ENCODE measurements at places on chromosomes 11 and 22.
A peak's percentile ranks its signal among the peaks of the same experiment; 100 is the strongest.

DNA sequence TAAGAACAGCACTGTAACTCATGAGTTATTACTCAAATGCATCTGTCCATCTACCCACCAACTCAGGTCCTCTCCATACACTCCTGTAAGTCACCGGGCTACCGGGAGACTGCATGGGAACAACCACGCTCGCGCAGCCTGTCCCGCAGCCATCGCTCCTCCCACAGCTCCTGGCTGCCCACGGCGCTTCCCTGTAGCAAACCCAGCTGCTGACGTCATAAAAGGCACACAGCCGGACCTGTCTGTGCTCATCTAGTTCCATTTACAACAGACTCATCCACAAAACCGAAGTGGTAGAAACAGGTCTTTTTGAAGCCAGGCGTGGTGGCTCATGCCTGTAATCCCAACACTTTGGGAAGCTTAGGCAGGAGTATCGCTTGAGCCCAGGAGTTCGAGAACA lies 23.4 kb upstream of the PACSIN2 start:
- DNase-seq = no peak

- DNase-seq = no peak
These were observed 6.2 kb downstream of the TEAD1 start for GRCh38 chr11:12680246-12680939.

- DNase-seq = no peak
These were observed 107.3 kb downstream of the ETS1 start for GRCh38 chr11:128480066-128480465.

GRCh38 chr22:33851821-33852384 lies 68.4 kb downstream of the LARGE1 start:
- DNase-seq = no peak

GRCh38 chr11:35924811-35925210 lies 19.1 kb upstream of the LDLRAD3 start:
- DNase-seq = no peak

DNA sequence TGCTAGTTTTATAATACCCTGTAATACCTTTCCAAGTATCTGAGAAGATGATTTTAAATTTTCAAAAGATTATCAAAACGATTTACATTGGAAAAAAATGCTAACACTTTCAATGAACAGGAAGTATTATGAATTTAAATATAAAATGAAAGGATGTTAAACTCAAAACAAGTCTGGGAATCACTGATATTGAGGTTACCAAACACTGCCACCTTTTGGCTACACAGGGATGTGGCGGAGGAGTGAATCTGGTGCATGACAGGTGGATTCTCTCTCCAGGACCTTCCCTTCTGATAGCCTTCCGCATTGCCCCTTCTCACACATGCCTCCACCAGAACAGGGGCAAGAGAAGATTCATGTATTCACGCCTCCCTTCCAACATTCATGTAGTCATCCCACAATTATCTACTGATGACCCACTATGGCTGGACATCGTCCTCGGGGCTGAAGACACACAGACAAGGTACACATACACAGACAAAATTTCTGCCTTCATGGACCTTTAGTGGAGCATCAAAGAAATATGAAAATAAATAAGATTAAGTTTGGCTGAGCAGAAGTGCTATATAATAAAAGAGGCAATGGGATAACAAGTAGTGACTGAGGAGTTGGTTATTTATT lies 34.7 kb downstream of the ATG16L2 start:
- DNase-seq = no peak

DNA sequence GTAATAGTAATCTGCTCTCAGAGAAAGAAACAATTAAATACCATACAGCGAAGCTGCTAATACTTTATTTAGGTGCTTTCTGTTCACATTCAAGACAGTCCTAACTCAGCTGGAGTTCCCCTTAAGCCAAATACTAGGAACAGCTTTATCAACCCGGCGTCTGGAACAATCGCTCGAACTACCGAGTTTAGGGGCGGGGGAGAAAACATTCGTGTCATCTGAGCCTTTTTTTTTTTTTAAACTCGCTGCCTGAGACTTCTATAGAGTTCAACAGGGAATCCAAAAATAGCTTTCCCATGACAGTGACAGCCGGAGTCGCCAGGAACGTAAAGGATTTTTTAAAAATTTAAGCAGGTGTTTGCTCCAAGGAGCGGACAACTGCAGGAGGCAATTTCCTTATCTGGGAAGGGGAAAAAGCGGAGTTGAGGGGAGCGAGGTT lies 852 bp downstream of the TRAF6 start:
- DNase-seq = no peak

DNA sequence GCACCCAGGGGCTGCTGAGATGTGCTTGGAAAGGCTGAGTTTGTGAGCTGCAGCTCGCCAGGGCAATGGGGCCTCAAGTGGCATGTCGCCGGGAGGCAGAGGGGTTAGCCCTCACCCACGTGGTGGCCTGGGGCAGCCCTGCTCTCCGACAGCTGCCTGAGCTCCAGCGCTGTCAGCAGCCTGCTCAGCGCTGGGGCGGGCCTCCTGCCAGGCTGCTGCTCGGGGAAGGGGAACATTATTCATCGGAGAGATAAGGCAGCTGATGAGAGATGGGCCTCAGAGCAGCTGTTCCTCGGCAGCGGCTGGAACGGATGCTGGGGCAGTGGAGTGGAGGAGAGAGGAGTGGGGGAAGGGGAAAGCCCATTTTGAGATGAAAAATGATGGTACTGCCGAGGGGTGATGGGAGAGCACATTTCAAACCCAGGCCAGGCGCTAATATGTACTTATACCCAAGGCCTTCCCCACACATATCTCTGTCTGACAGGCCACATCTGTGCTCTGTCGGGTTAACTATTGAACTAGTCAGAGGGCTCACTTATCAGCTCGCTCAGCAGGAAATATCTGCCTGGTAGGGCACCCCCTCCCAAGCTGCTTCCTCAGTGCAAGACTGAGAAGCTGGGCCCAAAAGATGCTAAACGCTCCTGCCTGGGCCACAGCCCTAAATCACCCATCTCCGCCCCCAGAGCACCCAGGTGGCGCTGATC lies 79.5 kb downstream of the TIMP3 start:
- no peak for DNase-seq

GRCh38 chr11:12765428-12765827 lies 91.2 kb downstream of the TEAD1 start:
- no peak for DNase-seq

DNA sequence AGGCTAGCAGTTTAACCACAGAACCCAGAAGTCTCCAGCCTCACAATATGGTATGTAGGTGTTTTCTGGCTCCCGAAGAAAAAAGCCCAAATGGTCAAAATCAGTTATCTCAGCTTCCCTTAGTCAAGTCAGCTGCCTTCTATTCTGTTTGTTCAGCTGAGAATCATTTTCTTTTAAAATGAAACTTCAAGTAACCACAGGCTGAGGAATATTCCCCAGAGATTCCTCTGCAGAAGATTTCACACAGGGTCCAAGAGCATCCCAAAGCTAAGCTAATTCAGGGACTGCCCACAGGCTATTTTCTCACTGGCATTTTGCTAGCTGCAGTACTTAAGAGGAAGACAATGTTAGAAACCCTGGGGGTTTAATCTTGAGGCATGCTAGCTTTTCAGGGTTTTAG lies 977.0 kb upstream of the CHORDC1 start:
- no peak for DNase-seq

- DNase-seq = no peak
These were observed 29.7 kb downstream of the FLI1 start for GRCh38 chr11:128723531-128723930.

DNA sequence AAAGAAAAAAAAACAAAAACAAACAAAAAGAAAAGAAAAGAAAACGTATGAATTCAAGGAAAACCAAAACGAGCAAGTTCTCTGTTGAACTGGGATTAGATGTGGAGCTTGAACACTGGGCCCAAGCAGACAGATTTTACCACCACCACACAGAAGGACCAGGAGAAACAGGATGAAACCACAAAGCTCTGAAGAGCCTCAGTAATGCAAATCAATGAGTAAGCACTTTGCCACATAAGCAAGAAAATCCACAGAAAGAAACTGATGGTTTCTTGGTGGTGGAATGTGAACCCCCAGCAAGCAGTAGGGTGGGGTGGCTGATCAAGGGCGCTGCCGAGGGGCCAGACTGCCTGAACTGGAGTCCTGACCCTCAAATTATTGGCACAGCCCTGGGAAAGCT lies 50.9 kb upstream of the NFRKB start:
- no peak for DNase-seq

DNA sequence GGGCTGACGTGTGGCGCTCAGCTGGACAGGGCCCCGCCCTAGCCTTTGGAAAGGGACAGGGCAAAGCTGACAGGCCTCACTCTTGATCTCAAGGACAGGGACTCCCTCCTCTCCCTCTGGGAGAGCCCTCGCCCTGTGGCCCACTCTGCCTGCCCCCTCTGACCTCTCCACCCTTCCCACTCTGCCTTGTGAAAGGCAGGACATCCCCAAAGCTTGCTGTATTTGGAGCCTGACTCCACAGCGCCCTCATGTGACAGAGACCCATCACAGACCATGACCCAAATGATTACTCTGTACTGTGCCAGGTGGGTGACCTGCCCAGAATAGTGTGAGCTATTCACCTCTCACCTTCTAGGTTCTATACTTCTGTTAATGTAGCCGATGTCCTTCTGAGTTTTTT lies 18.8 kb downstream of the P2RY2 start:
- DNase-seq = no peak

DNA sequence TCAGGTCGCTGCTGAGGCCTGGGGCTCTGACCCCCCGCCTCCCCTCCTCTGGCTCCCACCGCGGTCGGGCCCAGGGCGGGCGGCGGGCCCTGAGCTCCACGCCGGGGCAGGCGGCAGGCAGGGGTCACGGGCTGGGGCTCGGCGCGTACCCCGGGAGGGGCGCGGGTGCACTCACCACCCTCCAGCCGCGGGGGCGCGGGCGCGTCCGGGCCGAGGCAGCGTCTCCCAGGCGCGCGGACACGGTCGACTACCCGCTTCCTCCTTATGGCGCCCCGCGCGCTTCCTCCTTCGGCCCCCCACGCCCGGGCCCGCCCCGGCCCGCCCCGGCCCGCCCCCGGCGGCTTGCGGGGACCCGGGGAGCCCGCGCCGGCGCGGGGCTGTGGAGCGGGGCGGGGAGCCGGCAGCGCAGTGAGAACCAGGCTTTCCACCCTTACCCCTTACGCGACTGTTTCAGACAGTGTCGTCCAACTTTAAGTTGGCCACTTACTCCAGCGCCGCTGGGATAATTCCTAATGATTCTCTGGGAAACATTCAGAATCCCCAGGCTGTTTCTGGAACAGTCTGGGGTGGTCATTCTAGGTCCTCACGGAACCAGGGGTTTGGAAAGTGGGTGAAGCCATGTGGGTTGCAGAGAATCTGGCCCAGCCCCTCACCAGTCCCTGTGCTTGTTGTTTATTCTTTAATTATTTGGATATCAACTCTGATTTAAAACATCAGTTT lies at the start of gene BID:
TSS of gene BID (minus strand) at position 264 of the 720 bp plus-strand sequence. CDS start 24,353 bp downstream, outside the sequence.
- no peak for DNase-seq

DNA sequence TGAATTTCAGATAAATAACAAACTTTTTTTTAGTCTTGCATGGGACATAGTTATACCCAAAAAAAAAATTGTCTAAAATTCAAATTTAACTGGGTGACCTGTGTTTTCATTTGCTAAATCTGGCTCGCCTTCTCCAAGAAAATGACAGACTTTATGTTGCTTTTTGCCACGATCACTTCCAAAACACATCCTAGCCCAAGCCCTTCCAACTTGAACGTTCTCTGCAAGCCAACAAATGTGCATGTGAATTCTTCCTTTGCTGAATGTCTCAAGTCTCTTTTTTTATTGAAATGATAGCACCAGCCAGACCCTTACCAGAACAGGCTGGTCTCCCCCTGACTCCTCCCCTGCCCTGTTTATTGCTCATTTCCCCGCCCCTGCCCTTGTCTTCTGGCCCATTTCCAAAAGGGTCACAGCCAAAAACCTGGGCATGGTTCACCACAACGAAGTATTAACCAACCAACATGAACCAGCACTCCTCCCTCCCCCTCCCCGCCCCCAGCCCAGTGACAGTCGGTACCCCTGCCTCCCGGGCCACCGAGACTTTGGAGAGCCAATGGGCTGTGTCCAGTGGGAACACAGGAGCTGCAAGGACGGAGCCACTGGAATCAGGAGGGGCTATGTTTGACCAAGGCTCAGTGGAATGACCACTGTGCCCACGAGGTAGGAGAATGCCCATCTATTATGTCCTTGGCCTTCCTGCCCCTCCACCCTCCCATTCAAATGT lies 63.2 kb downstream of the BTG4 start:
- DNase-seq = no peak

GRCh38 chr11:11022125-11022730 lies 164.4 kb upstream of the ZBED5 start:
- no peak for DNase-seq

DNA sequence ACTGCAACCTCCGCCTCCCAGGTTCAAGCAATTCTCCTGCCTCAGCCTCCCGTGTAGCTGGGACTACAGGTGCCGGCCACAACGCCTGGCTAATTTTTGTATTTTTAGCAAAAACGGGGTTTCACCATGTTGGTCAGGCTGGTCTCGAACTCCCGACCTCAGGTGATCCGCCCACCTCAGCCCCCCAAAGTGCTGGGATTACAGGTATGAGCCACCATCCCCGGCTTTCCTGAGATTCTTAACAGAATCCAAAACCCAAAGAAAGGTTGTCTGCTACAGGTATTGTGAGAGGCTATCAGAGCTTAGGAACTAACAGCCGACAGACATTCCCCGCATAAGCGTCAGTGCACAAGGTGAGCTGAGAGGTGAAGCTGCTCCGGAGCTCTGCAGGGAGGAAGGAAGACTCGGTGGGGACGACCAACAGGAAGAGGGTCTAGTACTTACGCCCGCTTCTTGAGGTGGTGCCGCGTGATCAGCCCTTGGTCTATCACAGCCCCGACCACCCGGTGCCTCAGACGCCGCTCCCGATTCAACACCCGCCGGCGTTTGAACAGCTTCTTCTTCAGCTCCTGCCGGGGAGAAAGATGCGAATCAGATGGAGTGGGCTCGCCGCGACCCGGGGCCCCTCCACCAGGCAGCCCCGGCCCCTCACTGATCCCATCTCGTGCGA lies 470 bp downstream of the C11orf98 start:
- no peak for DNase-seq

GRCh38 chr22:47036936-47037485 lies 274.6 kb downstream of the TBC1D22A start:
- no peak for DNase-seq

- DNase-seq = peak; percentile 80
These were observed 237.5 kb downstream of the MIAT start for GRCh38 chr22:26894766-26895485.

DNA sequence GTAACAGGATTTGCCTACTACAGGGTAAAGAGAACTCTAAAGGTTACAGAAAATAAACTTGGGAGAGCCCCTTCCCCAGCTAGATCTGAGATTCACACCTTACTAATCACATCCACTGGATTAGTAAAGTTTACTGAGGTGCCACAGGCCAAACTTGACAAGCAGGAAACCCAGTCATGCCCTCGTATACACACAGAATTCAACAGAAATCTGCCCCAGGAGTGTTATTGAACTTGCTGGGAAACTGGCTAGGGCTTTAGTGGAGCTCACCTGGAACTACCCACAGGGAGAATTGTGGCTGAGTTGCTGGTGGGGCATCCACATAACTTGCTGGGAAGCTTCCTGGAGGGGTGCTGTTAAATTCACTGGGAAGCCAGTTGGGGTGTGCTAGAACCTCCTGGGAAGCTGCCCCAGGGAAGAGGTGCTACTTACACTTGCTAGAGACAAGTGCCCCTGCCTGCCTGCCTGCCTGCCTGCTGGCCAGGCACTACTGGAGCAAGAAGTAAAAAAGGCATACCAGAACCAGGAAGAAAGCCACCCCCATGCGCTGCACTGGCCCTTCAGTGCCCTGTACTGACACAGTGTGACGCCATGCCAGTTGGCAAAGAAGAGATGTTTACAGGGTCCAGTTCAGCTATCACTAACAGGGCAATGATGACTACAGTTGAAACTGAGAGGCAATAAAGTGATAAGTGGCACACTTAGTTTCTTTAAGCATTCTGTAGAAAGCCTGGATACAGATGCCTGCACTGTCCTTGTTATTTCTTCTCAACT lies 106.5 kb downstream of the ALX4 start:
- DNase-seq = no peak

Data from HS-5 (cell line).